Neural progenitor cell (in vitro differentiated cells): ENCODE measurements at places on chromosomes 5 and 9. TPM values are rescaled to one million over a fixed set of nuclear protein-coding genes. Genes with fewer than 3 reads are reported as not detected.

- no peak for DNase-seq
Observed at GRCh38 chr5:172607213-172607793, 33.8 kb upstream of the NEURL1B start.

DNA sequence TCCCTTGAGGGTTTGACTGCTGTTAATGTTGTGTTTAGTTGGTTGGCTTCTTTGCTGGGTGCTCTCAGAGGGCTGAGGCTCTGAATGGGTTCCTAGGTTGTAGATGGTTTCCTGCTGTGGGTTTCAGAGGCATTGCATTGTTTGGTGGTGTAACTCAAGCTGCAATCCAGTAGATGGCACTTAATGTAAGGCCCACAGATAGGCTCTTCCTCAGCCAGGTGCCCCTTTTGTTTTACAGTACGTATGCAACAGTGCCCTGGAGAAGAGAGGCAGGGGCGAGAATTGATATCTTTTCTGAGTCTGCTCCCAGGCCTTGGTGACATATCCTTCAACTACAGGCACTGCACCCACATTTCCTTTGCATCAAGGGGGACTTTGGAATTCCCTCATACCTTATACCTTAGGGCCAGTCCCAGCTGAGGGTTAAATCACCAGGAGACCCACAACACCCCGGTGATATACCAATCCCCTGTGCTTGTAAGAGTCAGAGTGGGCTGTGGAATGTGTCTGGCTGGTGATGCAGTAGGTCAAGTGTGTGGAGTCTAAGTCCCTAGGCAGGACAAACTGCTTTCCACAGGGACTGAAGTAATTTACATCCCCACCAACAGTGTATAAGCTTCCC is 7.0 kb upstream of the UGT3A2 start:
- DNase-seq = peak; percentile 50

GRCh38 chr5:140925806-140926442 is at the start of gene PCDHAC1:
Gene PCDHAC1, plus strand, starts transcription at chr5:140926299. Its CDS starts 594 bp downstream, at chr5:140926893.
- DNase-seq = peak; percentile 86

- DNase-seq = no peak
Observed at GRCh38 chr5:114957384-114957783, 212.3 kb downstream of the TRIM36 start.

DNA sequence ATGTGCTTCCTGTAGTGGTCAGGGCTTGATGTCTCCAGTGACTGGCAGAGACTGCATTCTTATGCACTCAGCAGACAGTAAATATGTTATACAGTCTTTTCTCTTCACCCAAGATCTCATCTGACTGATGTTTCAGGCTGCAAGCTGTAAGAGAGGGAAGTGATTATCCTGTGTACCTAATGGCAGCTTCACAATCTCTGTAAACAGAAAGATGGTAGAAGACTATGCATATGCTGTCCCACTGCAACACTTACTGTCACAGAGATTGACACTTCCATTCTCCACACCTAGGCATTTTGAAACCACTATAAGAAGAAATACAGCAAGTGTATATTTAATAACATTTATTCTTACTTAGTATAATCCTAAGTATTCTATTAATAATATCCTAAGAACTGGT is 97.6 kb upstream of the ANXA1 start:
- DNase-seq = no peak

DAB2 gene
- total RNA-seq = 9.9 and 10.3 TPM in 2 replicates
